ENCODE measurements at places on chromosomes 16 and 17. TPM values are rescaled to one million over a fixed set of nuclear protein-coding genes. Genes with fewer than 3 reads are reported as not detected.
A peak's percentile ranks its signal among the peaks of the same experiment; 100 is the strongest.

DNA sequence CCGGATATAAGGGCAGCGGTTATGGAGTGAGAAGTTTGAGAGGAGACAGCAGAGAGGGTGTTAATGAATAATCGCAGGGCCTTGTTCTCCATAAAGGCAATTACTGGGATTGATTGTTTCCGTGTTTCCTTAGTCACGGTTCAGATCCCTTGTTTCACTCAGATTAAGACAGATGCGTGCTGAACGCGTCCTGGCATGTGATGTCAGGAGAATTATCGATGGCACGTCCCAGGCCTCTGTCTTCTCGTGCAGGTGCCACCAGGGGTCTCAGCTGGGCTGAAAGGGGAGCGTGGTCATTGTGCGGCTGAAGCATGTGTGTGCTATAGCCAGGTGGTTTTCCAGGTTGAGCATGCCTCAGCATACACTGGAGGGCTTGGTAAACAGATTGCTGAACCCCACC lies 142.4 kb upstream of the NOL11 start:
- no peak for DNase-seq

DNA sequence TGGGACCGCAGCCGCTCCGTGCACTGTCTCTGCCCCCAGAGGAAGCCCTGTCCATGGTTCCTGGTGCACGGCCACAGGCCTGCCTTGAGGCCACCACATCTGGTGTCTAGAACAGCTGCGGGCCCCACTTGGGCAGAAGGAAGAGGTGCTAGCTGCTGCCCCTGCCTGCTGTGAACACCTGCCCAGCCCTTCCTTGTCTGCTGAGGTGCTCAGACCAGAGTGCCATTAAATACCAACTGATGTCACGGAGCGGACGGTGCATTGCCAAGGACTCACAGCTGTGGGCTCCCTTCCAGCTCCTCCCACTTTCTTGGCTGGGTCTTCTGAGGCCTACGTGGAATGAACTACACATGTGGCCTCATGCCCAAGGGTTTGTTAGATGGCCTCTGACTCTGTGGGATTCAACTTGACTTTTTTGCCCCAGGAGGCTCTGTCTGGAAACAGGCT lies 146.1 kb downstream of the RAB11FIP4 start:
- DNase-seq = no peak

DNA sequence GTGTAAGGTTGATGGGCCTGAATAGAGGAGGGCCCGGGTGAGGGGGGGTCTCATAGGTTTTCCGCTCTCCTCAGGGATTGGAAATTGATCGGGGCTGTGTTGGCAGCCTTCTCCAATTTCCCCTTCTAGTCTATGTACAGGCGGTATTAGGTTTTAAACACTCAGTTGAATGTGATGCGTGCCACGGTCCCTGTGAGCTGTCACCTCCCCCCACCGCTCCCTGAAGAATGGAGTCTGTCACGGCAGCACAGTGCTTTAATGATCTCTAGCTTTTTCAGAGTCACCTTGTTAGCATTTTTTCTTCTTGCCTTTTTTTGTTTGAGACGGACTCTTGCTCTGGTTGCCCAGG lies 800 bp downstream of the COX4I1 start:
- DNase-seq = no peak

GRCh38 chr17:80990921-80991644 lies 558 bp upstream of the CHMP6 start:
- peak; percentile 10 for DNase-seq

GRCh38 chr16:3143598-3144320 lies 8.9 kb downstream of the ZNF213 start:
- DNase-seq = no peak

The TBC1D3C gene
- total RNA-seq = 0.69 TPM
